ENCODE measurements at places on chromosomes 12 and 14.

DNA sequence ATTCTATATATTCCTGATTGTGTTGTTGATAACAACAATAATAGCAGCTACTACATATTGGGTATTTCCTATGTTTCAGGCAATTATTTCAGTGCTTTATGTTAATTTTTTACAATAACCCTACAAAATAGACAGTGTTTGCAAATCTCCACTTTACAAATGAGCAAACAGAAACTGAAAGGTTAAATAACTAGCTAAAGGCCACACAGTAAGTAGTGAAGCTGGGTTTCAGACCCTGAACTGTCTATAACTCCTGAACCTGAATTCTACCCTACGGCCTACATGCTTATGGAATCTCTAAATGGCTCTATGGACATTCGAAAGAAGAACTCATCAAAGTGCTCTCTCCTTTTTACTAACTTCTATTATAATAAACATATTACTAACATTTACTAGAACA is 19.7 kb upstream of the NUDT4 start:
- DNase-seq, result no peak

GRCh38 chr14:20179218-20179617 is 11.5 kb upstream of the OR11G2 start:
- no peak for DNase-seq

GRCh38 chr12:77049767-77050353 is 15.5 kb downstream of the E2F7 start:
- DNase-seq, result peak; percentile 71

- DNase-seq, result no peak
These were observed 141.3 kb downstream of the SMOC1 start for GRCh38 chr14:70020352-70021170.

GRCh38 chr14:55899531-55899930 is 218.7 kb upstream of the PELI2 start:
- no peak for DNase-seq
